ENCODE measurements at places on chromosomes 16 and 17.

DNA sequence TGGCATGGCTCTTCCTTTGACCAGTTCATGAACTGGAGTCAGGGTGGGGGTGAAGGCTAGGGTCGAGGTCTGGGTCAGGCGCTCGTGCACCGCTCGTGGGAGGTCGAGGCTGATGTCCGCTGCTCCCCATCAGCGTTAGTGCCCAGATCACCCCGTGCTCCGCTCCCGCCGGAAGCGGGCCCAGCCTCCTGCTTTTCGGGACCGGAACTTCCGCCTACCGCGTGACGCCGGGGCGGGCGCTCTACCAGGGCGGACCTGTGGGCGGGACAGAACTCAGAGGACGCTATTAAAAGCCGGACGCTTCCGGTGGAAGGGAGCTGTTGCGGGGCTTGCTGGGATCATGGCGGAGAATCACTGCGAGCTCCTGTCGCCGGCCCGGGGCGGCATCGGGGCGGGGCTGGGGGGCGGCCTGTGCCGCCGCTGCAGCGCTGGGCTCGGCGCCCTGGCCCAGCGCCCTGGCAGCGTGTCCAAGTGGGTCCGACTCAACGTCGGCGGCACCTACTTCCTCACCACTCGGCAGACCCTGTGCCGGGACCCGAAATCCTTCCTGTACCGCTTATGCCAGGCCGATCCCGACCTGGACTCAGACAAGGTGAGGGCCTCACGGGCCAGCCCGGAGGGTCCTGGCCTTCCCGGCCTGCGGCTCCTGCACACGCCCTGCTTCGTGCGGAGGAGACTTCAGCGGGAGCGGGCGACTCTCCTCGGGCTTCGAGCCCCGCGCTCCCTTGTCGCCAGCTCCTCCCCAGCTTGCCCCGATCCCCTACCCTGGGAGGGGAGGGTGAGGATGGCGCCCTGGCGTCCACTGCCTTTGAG is at the start of gene KCTD5:
TSS of gene KCTD5 (plus strand) at position 315 of the 813 bp plus-strand sequence. CDS start at position 341, 26 bp downstream.
- peak; percentile 98 for DNase-seq

DNA sequence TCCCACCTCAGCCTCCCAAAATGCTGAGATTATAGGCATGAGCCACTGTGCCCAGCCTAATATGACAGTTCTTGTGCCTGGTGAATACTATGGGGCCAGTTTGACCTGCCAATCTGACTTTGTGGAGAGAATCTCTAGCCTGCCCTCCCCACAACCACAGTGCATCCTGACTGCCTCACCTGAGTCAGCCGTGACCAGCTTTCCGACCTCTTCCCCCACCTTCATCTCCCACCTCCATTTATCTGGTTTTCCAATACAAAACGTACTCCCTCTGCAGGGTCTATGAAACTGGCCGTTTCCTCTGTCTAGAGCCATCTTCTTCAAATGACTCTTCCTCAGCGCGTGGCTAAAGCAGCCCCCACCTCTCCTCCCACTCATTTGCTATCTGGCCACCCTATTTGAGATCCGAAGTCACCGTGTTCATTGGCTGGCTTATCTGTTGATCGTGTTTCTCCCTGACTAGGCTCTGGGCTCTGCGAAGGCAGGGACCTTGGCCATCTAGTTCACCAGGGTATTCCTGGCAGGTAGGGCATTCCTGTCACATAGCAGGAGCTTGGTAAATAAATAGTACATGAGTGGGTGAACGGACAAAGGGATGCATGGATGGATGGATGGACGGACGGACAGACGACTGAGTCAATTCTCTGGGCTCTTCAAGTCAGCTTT is 22.3 kb upstream of the PLLP start:
- DNase-seq, result no peak

- no peak for DNase-seq
Observed at GRCh38 chr17:38507436-38507835, 79.2 kb downstream of the ARHGAP23 start.

GRCh38 chr16:46555951-46556350 is 65.2 kb downstream of the SHCBP1 start:
- no peak for DNase-seq

DNA sequence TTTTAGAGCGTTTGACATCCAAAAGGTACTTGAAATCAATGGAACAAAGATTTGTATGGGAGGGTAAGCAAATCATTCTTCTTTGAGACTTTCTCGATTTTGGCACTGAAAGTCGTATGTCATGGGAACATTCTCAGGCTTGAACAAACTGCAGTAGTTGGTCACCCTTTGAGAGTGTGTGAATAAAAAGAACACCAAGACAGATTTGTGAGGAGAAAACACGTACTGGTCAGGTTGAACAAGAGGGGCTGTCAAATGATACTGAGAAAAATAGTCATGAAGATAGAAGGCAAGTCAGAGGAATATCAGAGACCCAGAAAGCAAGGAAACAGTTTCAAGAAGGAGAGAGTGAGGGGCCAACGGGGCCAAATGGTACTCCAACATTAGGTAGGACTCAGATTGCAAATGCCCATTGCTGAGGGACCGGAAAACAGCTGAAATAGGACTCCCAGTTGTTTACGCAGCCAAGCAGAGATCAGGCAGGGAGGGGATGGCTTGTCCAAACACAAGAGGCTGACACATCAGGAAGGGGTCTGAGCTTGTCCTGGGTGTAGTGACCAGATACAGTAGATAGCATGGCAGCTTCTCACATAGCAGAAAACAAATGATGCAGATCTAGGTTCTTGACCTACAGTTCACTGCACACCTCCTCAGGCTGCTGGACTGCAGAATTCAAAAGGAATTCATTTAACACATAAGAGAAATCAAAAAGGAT is 74.5 kb upstream of the MYOCD start:
- DNase-seq, result no peak

GRCh38 chr17:68812876-68813584 is 142.2 kb downstream of the ABCA8 start:
- DNase-seq, result no peak

DNA sequence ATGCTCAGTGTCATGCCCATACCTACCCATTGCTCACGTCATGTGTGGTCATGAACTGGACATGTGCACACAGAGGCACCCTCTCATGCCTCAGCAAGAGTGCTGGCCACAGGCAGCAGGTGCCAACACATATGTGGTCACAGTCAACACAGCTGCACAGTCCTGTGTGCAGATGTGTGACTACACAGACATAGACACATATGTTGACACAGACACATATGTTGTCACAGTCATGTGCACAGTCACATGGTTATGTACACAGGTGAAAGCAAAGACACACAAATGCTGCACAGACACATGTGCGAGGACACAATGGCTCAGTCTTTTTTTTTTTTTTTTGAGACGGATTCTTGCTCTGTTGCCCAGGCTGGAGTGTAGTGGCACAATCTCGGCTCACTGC is 11.3 kb downstream of the SLC4A1 start:
- DNase-seq, result no peak

DNA sequence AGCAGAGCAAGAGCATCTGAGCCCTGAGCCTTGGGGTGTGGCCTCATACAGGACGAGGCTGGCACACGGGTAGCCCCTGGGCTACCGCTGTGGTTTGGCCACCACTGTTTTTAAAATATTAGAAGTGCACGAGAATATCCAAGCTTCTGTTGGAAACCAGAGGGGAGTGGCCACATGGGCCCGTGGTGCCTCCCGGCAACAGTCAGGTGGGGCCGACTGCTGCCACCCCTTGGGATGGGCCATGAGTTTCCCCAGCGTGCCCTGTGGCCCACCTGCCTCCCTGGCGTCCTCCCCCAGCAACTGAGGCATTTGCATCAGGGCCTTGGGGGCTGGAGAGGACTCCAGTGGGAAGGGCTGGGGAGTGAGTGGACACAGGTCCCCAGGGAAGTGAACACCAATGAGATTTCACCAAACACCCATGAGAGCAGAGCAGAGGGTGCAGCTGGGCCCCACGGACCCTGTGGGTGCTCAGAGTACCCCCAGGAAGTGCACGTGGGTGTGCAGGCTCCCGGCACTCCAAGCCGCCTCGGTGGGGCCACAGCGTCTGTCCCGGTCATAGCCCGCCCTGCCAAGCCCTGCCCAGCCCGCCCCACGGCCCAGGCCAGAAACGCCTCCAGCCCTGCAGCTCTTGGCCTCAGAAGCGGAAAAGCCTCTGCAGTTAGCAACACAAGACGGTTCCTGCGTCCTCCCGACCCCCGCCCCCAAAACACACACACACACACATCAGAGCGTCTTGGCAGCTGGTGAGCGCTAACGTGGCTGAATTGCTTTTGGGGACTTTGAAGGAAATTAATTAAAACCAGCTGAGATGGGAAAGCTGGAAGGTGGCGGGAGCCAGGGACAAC is 22.7 kb downstream of the ZNF469 start:
- DNase-seq, result peak; percentile 89

GRCh38 chr17:30513346-30513745 is 36.1 kb downstream of the GOSR1 start:
- DNase-seq, result no peak

- DNase-seq, result no peak
Observed at GRCh38 chr16:50699326-50700159, 6.1 kb downstream of the NOD2 start.

GRCh38 chr16:50059669-50060068 is 6.1 kb upstream of the HEATR3 start:
- no peak for DNase-seq

GRCh38 chr17:68482576-68483041 is 25.3 kb upstream of the WIPI1 start:
- DNase-seq, result no peak

GRCh38 chr16:56422896-56423441 is 2.4 kb downstream of the AMFR start:
- DNase-seq, result no peak

DNA sequence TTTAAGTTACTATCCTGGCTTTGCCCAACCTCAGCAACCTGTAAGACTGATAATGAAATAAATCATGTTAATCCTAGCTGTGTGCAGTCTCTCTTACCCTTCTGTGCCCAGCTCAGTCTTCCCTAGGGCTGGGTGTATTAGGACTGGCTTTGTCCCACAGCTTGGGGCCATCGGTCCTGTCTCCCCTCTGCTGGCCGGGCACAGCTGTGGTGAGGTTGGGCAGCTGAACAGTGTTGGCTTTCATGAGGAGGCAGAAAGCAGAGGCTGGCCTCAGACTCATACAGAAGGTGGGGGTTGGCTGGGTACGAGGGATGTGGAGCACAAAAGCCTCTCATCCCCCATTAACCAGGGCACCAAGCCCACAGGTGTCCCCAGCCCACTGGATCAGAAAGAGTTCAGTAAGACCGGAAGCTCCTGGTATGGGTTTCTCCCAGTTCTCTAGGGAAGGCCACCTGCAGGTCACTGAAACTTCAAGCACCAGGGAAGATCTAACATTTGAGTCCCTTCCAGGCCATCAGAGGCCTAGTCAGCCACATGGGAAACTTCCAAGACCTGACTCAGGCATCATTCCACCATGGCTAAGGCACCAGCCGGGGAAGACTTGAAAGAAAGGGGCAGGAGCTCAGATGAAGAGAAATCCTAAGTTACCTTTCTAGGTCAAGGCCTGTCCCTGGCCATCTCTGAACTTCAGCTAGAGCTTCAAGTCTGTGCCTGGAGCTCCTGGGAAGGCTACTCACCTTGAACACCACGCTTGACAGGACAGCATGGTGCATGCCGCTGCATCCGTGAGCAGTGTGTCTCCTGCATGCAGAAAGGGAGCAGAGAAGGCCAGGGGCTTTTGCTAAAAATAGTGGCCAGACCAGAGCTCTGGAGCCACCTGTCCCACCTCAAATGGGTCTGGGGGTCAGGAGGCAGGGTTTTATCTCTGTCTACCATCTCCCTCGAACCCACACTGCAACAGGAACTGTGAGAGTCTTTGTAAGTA is 8.8 kb downstream of the CNP start:
- no peak for DNase-seq

DNA sequence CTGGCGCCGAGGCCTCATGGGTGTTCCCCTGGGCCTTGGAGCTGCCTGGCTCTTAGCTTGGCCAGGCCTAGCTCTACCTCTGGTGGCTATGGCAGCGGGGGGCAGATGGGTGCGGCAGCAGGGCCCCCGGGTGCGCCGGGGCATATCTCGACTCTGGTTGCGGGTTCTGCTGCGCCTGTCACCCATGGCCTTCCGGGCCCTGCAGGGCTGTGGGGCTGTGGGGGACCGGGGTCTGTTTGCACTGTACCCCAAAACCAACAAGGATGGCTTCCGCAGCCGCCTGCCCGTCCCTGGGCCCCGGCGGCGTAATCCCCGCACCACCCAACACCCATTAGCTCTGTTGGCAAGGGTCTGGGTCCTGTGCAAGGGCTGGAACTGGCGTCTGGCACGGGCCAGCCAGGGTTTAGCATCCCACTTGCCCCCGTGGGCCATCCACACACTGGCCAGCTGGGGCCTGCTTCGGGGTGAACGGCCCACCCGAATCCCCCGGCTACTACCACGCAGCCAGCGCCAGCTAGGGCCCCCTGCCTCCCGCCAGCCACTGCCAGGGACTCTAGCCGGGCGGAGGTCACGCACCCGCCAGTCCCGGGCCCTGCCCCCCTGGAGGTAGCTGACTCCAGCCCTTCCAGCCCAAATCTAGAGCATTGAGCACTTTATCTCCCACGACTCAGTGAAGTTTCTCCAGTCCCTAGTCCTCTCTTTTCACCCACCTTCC is 7.9 kb downstream of the HIRIP3 start:
- DNase-seq, result no peak

- no peak for DNase-seq
Observed at GRCh38 chr17:30495586-30495985, 18.4 kb downstream of the GOSR1 start.

DNA sequence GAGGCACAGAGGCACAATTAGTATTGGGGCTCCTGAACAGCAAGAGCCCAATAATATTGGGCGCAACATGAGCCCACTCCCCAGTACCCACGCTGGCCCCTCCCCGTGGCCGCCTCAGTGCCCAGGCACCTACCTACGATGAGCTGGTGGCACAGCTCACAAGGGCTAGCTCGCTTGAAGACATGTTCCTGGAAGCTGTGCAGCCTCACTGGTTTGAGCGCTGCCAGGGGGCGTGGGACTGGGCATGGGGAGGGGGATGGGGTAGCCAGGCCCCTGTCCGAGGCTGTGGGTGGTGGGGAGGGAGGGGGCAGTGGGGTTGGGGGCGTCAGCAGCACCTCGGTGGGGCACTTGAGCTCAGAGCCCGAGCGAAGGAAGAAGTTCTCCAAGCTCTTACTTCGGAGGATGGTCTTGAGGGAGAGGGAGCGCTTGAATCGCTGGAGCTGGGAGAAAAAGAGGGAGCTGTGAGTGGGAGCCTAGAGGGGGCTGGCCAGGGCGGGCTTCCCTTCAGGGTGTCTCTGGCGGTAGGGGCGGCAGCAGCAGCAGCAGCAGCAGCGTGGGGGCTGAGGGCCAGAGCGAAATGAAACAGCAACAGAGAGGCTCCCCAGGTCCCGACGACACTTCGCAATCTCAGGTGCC is 7.9 kb downstream of the STAC2 start:
- DNase-seq, result no peak

DNA sequence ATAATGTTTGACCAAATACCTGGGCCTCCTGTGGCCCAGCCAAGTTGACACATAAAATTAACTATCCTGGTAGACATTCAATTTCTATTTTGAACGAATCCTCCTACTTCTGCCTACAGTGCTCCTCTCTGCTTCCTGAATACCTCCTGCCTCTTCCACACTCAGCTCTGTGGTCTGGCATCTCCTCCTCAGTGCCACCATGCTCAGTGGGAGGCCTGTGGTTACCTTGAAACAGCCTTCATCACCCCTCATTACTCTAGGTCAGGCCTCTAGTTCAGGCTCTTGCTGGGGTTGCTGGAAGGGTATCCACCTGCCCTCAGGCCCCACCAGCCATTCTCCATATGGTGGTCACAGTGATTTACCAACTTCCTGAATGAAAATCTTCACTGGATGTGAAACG is 5.1 kb downstream of the LYRM9 start:
- DNase-seq, result no peak
